ENCODE measurements at places on chromosomes 1 and 21.

GRCh38 chr1:26733982-26734381 is 38.2 kb downstream of the ARID1A start:
- DNase-seq: no peak

- no peak for DNase-seq
Measured at GRCh38 chr1:238982736-238983135, 403.6 kb upstream of the CHRM3 start.

- DNase-seq: no peak
Measured at GRCh38 chr1:12548279-12548972, 69.6 kb downstream of the DHRS3 start.

- peak; percentile 76 for DNase-seq
Measured at GRCh38 chr21:43866260-43866629, 1.2 kb downstream of the AGPAT3 start.

DNA sequence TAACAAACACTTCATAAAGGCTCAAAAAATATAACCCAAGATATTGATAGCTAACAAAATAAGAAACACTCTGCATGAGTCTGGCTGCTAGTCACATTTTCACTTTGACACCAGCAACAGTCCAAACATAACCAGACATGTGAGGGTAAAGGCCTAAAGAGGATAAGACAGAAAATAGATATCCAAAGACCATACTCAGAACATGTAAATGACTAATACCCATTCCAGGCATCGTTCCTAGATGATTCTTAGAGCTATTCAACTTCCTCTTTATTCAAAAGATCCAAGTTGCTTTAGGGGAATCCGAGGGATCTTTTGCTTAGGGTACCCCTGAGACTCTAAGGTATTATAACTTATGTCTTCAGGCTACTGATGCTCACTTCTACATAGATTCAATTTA is 5.1 kb downstream of the COL24A1 start:
- no peak for DNase-seq

- no peak for DNase-seq
Measured at GRCh38 chr1:177471244-177471643, 300.5 kb downstream of the BRINP2 start.

- DNase-seq: no peak
Measured at GRCh38 chr1:98991127-98992012, 13.3 kb downstream of the PLPPR5 start.

- DNase-seq: peak; percentile 77
Measured at GRCh38 chr21:46092026-46092764, 5.7 kb upstream of the COL6A2 start.

DNA sequence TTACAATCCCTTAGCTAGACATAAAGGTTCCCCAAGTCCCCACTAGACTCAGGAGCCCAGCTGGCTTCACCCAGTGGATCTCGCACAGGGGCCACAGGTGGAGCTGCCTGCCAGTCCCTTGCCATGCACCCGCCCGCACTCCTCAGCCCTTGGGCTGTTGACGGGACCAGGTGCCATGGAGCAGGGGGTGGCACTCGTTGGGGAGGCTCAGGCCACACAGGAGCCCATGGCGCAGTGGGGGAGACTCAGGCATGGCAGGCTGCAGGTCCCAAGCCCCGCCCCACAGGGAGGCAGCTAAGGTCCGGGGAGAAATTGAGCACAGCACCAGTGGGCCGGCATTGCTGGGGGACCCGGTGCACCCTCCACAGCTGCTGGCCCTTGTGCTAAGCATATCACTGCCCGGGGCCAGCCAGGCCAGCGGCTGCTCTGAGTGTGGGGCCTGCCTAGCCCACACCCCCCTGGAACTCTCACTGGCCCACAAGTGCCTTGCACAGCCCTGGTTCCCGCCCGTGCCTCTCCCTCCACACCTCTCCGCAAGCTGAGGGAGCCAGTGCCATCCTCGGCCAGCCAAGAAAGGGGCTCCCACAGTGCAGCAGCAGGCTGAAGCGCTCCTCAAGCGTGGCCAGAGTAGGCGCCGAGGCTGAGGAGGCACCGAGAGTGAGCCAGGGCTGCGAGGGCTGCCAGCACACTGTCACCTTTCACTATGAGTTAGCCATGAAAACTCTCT is 117.8 kb downstream of the LIPI start:
- no peak for DNase-seq

- no peak for DNase-seq
Measured at GRCh38 chr1:199510314-199510713, 517.2 kb upstream of the NR5A2 start.

GRCh38 chr21:42799516-42799915 is 79.8 kb downstream of the WDR4 start:
- DNase-seq: no peak

GRCh38 chr1:234111458-234112142 is 207.1 kb downstream of the SLC35F3 start:
- DNase-seq: peak; percentile 57

DNA sequence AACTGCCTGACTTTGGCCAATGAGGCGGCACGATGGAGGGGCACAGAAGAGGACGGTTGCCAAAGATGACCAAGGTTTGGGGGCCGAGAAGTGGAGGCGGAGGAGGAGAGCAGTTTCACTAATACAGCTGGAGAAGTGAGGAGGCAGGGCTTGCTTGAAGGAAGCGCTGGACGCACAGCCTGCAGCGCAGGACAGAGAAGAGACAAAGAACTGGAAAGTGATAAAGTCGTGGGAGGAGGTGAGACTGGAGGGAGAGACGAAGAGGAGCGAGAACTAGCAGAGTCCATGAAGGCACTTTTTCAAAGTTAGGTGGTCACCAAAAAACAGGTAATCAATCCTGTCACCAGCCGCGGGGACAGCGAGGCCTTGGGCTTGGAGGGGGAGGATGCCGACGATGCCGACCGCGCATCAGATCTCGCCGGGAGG is 771 bp downstream of the PACC1 start:
- no peak for DNase-seq

GRCh38 chr1:230940848-230941247 is 37.8 kb downstream of the TTC13 start:
- no peak for DNase-seq

- no peak for DNase-seq
Measured at GRCh38 chr1:97196825-97197516, 475.4 kb downstream of the PTBP2 start.

- no peak for DNase-seq
Measured at GRCh38 chr1:96309783-96310182, 411.8 kb upstream of the PTBP2 start.

- DNase-seq: no peak
Measured at GRCh38 chr1:193569983-193570269, 383.5 kb upstream of the B3GALT2 start.

DNA sequence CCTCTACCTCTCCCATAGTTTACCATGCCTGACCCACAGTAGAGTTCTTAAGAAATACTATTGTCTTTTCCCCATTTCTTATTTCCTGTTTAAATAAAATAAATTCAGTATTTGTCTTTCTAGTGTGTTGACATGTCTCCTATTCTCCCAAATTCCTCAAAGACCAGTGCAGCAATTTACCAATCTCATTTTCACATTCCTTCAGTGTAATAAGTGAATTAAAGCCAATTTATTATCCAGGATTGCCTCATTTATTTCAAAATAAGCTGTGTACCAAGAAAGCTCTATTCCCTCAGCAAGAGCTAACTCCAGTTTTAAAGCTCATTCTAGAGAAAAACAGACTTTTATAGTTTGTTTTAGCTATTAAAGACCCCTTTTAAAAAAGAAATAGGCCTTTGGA is 49.9 kb downstream of the DISC1 start:
- no peak for DNase-seq

DNA sequence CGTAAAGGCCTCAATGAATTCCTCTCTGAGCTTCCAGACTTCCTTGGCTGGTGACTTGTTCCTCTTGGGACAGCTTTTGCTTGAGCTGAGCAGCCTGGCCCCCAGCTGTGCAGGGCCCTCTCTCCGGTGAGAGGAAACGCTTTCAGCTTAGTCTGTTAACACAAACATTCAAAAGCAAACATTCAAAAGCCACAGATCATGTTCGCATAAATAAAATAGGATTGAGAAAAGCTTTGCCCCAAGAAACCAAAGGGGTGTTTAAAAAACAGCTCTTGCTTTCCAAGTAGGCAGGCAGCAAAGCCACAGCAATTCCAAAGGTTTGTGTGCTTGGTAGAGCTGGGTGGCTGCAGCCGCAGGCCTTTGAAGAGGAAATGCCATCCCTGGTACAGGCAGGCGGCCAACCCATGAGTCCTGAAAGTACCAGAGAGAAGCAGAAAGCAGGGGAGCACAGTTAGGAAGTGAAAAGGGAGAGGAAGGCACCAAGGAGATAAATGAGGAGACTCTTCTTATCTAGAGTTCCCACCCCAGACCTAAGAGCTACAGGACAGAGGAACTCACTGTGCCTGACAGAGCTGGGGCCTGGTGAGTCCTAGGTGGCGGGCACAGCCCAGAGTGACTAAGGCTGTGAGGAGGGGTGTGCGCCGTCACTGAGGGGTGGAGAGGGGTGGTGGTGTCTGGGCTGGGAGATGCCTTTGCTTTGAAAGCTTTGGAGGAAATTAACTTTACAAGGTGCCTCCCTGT is 48.4 kb downstream of the CCN1 start:
- DNase-seq: no peak

- no peak for DNase-seq
Measured at GRCh38 chr1:25338986-25339385, 852 bp downstream of the TMEM50A start.

DNA sequence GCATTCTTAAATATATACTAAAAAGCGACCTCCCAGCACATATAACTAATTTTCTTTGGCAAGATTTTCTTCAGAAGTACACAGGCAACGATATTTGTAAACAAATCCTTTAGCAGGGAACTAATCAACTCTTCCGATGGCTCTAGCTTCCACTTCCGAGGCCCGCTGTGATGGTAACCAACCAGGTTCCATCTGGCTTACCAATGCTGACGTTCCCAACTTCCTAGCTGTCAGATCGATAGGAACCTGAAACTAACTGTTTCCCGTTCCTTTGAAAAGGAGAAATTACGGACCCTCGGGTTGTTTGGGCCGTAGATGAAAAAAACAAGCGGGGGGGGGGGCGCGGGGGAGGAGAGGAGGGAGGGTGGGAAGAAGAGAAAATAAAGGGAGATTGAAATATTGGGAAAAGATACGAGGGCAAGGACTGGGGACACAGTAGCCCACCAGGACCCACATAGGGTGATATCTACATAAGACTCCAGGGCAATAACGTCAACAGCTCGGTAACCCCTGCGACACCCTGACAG is 513 bp downstream of the GTF2B start:
- DNase-seq: no peak

DNA sequence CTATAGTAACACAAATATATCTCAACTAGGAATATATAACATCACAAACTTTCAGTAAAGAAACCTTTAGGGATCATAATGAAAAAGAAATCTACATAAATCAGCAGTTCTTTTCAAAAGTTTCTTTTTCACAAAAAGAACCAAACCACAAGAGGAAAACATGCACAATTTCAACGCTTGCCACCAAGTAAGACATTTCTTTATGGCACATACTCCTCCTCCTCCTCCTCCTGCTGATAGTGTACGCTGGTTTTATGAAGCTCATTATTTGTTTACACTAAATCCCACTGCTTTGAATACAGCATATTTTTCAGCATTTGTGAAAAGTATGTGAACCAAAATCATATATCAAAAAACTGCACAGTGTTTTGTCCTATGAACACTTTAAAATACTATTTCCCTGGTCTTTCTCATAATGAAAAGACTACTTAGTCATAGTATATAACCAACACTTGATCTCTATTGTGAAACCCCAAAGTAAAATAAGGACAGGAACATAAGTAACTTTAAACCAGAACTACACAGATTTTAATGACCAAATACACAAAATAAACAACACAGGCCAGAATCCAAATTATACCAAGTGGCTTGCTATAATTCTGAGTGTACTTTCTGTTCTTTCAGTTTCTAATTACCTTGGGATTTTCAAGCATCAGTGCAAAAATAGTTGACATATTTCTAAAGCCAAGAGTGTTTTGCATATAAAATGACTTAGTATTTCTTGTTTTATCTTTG is 184.2 kb downstream of the EIF4G3 start:
- DNase-seq: no peak

DNA sequence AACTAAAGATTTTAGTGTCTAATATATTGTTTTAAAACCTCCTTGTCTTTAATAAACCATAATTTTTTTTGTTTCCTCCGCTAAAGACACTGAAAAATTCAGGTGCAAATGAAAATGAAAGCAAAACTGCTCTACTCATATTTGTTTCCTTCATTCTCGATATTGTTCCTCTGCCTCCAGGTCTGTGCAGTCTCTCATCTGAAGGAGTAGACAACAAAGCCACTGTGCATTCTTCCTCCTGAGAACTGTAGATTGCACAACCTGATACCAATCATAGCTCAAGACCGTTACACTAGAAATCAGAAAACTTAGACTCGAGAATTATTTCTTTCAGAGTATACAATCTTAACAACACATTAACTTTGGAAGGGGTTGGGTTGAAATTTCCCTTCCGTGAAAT is 373.1 kb upstream of the CXADR start:
- no peak for DNase-seq

- DNase-seq: no peak
Measured at GRCh38 chr1:7407544-7407895, 363.6 kb upstream of the VAMP3 start.

DNA sequence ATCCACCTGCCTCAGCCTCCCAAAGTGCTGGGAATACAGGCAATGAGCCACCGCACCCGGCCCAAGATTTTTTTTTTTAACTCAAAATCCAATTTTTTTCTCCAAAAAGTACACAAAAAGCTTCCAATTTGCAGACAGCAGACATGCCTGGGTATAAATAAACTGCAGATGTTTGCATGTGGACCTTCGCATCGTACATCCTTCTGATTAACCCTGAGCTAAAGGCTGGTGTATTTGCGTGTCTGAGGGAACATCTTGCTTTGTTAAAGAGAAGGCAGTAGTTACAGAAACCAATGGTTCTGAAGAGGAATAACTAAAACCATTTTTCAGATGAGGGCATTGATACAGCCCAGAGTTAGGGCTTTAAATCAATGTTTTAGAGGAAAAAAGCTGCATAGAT is 12.7 kb downstream of the BCAR3 start:
- DNase-seq: no peak

DNA sequence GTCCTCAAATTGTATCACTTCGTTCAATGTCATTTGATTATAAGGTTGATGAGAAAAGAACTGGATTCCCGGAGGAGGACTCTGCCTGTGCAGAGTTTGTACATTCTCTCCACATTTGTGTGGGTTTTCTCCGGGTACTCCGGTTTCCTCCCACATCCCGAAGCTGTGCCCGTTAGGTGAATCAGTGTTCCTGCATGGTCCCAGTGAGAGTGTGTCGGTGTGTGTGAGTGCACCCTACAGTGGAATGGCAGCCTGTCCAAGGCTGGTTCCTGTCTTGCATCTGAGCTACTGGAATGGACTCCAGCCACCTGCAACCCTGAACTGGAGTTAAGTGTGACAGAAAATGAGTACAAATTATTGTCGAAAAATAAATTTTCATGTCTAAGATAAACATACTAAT is 92.2 kb upstream of the KCTD3 start:
- no peak for DNase-seq
